Fibroblast of gingiva (primary cell): ENCODE measurements at places on chromosomes 1 and 21.

DNA sequence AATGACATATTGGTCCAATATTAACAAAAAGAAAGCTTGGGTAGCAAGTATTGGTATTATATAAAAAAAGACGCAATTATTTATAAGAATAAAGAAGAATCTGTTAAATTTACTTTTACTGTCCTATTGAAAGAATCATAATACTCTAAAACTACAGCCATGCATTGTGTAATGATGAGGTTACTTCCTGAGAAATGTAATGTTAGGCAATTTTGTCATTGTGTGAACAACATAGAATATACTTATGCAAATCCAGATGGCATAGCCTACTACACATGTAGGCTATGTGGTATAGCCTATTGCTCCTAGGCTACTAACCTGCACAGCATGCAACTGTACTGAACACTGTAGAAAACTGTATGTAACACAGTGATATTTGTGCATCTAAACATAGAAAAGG, 121.2 kb upstream of the PTGFR start:
- DNase-seq, result peak; percentile 53

GRCh38 chr1:218702775-218703174, 357.6 kb downstream of the TGFB2 start:
- DNase-seq, result peak; percentile 40

DNA sequence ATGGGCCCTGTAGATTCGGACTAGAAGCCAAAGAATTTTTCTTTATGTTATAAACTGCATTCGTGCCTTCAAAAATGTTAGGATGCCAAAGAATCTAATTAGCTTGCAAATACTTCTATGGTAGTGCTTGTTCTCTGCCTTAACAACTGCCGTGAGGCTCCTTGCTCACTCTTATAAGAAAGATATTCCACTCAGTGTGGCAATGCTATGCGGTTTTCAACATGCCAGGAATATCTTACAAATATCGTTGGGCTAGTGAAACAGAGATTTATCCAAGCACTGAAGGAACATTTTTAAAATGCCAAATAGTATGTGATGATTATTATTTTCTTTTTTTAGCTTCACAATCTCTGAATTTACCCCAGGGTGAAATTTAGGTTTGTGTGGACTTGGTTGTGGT, 198.2 kb downstream of the GREM2 start:
- DNase-seq, result peak; percentile 89

DNA sequence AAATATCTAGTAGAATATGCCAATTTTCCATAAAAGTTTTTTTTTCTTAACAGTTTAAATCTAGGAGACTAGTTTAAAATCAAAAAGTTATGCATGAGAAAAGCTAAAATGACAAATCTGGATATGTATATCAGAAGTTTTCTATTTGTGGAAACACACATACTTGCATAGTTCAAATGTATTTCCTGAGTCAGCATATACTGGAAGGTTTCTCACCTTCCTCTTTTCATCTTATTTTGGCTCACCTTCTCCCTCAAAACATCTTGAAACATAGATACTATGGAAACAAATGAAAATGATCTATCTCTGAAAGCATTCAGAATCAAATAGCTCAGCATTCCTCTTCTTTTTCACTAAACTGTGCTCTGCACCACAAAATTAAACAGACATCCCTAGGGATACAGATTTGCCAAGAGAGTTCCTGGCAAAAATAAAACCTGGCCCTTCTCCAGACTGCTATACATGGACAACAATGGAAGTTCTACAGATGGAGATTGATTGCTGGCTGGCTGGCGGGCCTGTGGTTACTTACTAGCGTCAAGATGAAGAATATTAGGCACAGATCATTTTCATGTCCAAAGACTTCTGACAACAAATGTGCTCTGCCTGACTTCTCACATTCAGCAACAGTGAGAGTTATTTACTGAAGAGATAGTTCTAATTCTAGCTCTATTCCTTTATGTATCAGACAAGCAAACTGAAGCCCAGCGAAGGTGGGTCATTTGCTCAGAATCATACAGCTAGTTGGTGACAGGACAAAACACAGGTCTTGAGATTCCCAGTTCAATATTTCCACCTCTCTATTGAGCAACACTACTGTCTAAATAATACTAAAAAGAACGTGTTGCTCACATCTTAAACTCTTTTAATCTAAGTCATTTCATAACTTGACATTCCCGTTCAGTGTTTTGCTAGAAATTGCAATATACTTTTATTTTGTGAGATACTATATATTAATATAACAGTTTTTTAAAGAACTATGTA, 26.6 kb downstream of the DIPK1A start:
- DNase-seq, result peak; percentile 97

GRCh38 chr21:28731700-28732321, 260.9 kb downstream of the LTN1 start:
- no peak for DNase-seq

DNA sequence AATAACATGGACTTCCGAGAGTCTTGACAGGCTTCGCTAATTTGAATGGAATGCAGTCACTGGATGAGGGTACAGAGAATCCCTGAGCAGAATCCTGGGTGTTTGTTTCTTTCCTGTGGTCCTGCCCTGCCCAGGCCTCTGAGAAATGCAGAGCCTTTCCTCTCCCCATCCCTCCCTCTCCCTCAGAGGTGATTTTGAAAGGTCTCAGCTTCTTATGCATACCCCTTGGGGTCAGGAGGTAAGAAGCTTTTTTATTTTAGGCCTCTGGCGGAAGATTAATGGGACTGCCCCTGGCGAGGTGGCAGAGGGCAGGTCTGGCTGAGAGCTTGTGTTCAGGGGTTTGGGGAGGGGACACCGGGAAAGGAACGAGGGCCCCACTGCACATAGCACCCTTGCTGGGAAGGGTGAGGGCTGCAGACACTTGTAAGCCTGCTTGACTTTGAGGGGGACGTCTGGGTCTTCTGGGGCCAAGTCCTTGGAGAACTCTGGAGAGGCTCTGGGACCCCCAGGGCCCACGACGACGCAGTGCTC, 116.5 kb upstream of the SLC45A1 start:
- no peak for DNase-seq

- no peak for DNase-seq
These were observed 70.1 kb downstream of the ROR1 start for GRCh38 chr1:63843884-63844283.

DNA sequence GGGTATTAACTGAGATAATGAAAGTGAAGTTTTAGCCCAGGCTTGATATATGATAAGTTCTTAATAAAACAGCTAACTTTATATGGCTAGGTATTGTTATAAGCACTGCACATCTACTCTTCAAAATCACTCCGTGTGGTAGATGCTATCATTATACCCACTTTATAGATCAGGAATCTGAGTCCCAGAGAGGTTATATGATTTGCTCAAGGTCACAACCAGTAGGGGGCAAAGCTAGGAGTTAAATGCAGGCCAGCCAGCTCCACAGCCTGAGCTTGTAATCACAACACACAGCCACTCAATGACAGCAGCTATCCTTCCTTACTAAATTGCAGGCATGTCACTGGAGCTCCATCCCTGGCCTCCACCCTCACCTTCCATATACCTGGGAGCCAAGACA, 115.8 kb downstream of the CAPN8 start:
- no peak for DNase-seq

DNA sequence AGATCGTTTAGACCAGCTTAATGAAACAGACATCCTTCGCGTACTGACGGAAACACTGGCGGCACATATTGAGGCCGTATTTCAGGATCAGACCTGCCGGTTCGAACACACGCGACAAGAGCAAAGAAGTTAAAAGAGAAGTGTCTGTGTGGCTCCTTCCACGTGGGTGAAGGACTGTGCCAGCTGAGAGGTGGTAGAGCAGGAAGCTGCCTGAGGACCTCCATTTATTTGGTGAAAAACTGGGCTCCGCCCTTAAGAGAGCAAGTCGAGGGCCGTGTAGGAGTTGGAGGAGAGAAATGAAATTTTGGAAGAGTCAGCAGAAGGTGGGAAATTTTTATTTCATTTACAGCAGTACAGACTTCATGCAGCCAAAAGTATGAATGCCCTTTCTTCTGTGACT, 38.8 kb upstream of the ADORA3 start:
- no peak for DNase-seq

DNA sequence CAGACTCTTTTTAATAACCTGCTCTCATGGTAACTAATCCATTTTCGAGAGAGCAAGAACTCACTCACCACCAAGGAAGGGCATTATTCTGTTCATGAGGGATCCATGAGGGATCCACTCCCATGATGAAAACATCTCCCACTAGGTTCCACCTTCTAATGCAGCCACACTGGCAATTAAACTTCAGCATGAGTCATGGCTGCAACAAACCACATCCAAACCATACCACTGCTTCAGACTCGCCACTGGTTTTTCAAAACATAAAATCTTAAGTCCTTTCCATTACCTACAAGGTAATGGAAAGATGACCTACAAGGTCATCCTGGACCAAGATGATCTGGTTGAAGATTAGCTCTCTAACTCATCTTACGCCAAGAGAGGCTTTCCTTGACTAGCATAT, 405.1 kb downstream of the VAV3 start:
- DNase-seq, result no peak

- no peak for DNase-seq
These were observed 303.6 kb downstream of the MATN1 start for GRCh38 chr1:30419831-30420230.

DNA sequence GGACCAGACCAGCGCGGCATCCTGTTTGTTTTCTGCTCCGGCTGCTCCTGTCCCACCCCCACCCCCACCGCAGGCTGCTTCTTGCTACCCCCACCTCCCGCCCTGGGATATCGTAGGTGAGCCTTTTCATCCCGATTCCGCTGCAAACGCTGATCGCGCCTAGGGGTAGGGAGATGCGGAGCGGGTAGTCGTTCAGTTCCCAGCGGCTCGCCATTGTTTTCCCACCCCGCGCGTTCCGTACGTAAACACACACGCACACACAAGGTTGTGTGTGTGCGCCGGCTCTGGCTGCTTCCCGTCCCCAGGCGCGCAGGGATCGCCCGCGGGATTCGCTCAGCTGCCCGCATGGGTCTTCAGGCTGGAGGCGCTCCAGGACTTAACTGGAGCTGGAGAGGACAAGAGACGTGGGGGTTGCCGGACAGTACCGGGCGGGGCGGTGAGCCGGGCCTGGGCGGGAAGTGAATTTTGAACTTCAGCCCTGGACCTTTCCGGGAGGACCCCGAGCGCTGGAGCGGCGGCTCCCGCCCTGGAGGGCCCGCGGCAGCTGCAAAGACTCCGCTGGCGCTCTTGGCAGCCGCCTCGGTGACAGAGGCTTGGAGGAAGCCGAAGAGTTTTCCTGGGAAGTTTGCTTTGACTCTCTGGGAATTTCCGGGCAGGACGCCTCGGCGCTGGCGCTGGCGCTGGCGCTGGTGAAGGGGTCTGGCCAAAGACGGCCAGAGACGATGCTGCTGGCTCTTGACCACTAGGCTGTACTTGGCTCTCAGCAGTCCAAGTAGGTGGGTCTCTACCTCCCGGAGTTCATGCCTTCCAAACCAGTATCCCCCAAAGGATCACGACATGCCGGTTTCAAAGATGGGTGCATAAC, 1.6 kb downstream of the SOX13 start:
- peak; percentile 64 for DNase-seq

GRCh38 chr1:109513110-109513710, 3.7 kb upstream of the AMIGO1 start:
- DNase-seq, result peak; percentile 13

- no peak for DNase-seq
These were observed 4.6 kb upstream of the UMODL1 start for GRCh38 chr21:42066521-42066920.

DNA sequence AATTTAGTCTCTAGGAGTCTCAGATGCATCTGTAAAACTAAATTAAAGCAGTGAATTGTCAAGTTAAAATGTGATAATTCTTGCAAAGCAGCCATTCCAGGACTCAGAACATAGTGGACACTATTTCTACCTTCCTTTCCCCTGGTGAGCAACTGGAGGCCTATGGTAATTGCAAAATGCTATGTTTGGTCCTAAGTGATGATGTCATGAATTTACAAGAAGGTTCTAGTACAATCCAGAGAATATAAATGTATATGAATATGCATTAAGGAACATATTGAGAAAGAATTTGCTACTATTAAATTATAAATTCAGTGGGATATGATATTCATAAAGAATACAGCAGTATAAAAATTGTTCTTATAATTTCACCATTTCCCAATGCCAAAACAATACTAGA, 32.6 kb downstream of the OMA1 start:
- DNase-seq, result no peak

GRCh38 chr1:201191653-201192260, 1.1 kb downstream of the IGFN1 start:
- DNase-seq, result peak; percentile 27

- peak; percentile 56 for DNase-seq
These were observed 62.3 kb upstream of the FMN2 start for GRCh38 chr1:240029418-240029817.

GRCh38 chr1:81305997-81306452, 494.7 kb upstream of the ADGRL2 start:
- peak; percentile 72 for DNase-seq

DNA sequence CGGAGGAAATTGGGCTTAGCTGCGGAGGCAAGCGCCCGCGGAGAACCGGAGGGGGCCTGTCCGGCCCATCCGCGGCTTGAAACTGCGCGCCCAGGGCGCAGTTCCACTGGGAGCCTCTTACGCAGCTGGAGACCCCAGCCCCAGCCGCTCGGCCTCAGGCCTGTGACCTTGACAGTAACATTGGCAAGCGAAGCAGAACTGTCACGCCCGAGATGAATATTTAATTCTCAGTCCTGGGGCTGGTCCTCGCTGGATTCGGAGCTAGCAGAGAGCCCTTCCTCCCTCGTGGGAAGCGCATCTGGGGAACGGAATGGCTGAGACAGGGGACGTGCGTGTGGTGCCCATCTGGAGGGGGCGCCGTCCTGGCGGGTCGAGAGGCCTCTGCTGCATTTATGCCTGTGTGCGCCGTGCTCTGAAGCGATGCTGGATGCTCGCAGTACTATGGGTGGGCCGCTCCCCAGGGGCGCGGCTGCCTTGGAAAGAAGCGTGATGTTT, 928 bp downstream of the SLC6A17 start:
- no peak for DNase-seq

DNA sequence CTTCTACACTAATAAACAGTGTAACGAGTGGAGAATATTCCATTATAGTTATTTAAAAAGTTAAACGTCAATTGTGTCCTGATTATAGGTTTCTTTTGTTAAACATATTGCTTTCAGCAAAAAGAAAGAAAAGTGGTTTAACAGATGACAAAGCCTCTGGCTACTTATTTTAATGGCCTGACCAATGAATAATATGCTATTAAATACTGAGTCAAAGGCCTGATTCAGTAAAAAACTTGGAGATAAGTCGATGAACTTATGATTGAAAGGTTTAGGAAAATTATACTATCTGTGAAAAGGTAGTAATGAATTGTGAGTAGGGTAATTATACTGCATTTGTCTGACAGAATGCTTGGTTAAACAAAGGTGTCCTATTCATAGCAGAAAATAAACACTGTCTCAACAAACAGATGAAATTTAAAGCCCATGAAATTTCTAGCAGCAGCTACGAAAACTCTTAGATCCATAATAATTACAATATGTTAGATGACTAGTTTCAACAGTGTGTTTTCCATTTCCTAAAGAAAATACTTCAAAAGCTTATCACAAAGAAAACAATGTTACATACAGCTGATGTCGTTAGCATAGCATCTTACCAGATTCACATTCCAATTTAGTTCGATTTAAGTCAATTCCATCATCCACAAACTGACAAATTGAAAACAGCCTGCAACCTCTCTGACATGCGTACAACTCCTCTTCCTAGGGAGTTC, 6.2 kb downstream of the TMEM59 start:
- no peak for DNase-seq
